ENCODE measurements at places on chromosomes 11 and 22.

DNA sequence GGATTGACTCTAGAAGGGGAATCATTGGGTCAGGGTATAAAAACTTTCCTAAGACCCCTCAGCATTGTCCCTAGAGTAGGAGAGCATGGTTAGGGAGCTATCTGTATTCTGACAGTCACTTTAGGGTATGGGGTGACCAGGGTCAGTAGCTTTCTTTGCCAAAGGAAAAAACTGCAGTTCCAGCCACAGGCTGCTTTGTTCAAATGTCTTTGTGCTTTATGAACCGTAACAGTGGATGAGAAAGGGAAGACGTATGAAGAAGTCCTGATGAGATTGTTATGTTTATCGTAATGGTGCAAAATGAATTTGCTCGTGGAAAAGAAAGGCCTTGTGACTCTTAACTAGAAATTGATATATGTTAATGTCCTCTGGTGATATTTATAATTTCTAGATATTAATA lies 30.0 kb downstream of the CYB5R2 start:
- peak; percentile 62 for DNase-seq

DNA sequence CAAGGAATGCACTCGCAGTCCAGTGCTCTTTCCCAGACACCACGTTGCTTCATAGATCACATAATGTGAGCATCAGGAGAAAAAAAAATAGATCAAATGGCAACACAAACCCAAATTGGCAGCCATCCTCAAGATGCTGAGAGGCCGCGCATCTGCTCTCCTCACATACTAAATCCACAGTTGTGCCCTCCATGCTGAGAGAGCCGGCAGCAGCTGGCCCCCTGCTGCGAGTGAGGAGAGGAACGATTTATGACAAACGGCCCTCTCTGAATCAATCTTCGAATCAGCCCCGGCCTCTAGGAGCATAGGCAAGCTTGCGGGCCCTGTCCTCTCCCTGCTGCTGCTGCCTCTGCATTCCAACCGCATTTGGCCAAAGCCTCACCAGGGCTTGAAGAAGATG lies 159.9 kb upstream of the TENM4 start:
- DNase-seq: no peak

GRCh38 chr22:47376901-47377505 lies 614.6 kb downstream of the TBC1D22A start:
- DNase-seq: no peak

GRCh38 chr11:76785513-76785912 lies 2.4 kb downstream of the TSKU start:
- no peak for DNase-seq

GRCh38 chr11:64712430-64713015 lies 10.5 kb downstream of the NRXN2 start:
- DNase-seq: no peak

- no peak for DNase-seq
Measured at GRCh38 chr11:36360826-36361415, 64.8 kb downstream of the PRR5L start.

- no peak for DNase-seq
Measured at GRCh38 chr11:103210543-103210942, 101.3 kb downstream of the DYNC2H1 start.

DNA sequence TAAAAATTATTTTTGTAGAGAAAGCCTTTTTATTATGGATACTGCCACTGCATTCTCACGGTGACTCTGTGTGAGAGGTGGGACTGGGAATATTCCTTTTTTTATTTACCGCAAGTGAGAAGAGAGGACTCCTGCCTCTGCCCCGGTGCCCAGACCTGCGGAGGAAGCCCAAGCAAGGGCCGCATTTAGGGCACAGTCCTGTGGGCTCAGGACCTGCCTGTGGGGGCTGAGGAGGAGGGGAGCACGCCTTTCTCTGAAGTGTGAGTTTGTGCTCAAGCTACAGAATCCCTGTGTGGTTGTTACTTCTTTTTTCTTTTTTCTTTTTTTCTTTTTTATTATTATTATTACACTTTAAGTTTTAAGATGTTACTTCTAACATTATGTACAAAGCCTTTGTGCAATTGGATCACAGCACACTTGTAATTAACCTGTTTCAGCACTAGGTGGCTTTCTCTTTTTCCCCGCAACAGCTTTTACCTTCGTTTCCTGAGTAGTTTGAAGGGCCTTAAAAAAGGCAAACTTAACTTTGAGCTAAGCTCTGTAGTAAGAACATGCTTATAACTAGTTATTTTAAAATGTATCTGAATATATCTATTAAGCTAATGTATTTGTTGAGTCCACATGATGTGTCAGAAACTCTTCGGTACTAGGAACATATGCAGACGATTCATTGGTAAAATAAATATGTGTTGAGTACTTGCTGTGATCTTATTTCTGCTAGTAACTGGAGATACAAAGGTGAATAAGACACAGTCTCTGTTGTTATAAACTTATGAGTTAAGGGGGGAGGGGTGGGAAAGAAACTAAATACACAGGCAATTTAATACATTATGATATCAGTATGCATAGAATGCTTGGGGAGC lies 18.3 kb downstream of the AMOTL1 start:
- DNase-seq: no peak

DNA sequence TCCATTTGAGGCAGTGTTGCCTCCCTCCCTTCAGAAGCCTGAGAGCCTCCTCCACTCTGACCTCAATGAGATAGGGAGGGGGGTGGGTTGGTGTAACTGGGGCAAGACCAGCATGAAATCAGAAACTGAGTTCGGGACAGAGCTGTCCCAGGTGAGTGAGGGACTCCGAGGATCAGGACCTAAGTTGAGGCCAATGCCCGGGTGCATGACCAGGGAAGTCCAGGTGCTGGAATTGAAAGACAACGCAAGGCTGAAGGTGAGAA lies 40.8 kb upstream of the ZBED5 start:
- DNase-seq: no peak

- DNase-seq: no peak
Measured at GRCh38 chr11:83681031-83681781, 395.0 kb upstream of the CCDC90B start.

DNA sequence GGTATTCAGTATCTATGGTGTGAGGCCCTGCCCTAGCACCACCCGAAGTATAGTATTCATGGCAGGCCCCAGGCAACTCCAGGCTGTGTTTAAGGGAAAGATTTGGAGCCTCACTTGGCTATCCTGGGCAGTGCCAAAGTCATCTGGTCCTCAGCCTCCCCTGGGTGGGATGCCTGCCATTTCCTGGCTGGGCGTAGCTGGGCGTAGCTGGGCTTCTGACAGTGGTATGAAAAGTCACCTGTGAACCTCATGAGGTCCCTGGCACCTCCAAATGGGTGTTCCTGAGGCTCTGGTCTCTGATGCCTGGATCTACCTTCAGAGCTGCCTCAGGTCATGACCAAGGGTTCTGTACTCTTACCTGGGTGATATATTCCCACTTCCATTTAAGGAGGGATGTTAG lies 113.0 kb upstream of the PARVA start:
- no peak for DNase-seq

- no peak for DNase-seq
Measured at GRCh38 chr22:19917389-19918138, 24.0 kb upstream of the COMT start.

- no peak for DNase-seq
Measured at GRCh38 chr11:97893612-97894011, 1127.1 kb upstream of the CNTN5 start.

DNA sequence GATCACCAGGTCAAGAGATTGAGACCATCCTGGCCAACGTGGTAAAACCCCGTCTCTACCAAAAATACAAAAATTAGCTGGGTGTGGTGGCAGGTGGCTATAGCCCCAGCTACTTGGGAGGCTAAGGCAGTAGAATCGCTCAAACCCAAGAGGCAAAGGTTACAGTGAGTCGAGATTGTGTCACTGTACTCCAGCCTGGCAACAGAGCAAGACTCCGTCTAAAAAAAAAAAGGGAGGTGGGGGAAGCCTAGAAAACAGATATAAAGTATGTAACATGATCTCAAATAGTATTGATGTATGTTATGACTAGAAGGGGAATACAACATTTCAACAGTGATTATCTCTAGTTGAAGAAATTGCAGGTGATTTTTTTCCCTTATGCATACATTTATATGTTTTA lies 61.4 kb downstream of the SLC1A2 start:
- DNase-seq: no peak

GRCh38 chr11:43905813-43906241 lies 25.2 kb downstream of the ALKBH3 start:
- DNase-seq: peak; percentile 37

DNA sequence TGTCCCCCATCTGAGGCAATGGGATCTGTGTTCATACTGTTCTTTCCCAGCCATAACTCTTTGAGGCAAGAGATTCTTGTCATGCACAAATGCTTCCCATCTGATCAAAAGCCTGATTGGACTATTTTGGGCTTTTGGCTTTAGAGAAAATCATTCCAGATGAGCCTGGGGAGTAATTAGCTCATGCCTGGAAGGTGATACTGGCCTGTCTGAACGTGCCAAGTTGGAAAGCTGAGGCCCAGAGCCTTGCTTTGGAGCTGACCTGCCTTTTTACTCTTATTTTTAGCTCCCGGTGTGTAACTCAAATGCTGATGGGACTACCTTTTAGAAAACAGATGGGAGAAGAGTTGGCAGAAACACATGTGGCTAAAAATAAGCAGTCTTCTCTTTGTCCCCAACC lies 105.0 kb downstream of the DBX1 start:
- no peak for DNase-seq

GRCh38 chr22:47854251-47854650 lies 1091.8 kb downstream of the TBC1D22A start:
- DNase-seq: no peak

GRCh38 chr11:45274206-45274605 lies 11.9 kb downstream of the SYT13 start:
- no peak for DNase-seq

DNA sequence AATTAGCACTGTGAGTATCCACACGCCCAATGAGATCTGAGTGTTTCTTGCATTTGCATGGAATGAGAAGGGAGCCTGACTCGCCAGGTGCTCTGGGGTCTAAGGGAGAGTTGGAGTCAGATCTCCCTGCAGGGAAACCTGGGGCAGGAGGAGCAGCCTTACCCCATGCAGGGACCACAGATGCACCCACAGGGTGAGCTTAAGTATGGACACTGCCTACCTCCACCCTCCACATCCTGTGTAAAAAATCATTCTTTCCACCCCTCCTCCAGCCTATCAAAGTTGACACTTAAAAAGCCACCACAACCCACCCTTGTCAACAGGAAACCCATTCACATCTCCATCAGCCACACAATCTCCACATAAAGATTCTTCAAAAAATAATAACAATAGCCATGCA lies 67.0 kb upstream of the IGLL5 start:
- DNase-seq: no peak

DNA sequence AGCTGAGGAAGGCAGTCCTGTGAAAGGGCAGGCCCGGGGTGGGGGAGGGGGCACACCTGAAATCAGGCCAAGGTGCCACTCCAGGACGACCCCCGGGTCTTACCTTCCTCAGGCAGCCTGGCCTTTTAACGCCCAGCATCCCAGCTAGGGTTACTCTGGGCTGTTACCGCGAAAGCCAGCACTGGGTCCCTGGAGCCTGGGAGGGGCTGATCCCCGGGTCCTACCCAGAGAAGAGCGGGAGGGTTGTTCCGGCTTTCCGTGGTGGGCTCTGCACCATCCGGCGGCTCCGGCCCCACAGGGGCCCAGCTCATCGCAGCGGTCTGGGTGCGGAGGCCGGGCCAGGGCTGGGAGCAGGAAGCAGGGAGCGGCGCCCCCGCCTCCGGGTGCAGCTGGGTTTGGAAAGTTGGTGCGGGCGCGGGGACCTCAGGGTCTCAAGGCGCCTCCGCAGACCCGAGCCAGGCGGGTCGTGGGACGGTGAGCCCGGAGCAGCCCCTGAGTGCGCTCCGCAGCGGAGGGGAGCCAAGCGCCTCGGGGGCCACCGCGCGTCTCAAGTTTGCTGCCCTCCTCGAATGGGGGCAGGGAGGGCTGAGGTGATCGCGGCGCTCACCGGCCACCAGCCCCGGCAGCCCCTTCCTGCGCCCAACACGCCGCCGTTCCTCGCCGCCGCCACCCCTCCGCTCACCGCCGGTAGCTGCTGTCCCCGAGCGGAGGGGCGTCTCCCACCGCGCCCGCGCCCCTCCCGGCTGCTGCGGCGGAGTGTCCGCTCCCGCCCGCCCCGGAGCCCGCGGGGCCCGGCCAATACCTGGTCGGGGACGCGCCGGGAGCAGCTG lies 831 bp downstream of the CHST1 start:
- no peak for DNase-seq

GRCh38 chr22:49993649-49994360 lies 18.8 kb downstream of the IL17REL start:
- DNase-seq: no peak

- no peak for DNase-seq
Measured at GRCh38 chr11:22337596-22338485, at the start of gene SLC17A6. Gene SLC17A6, plus strand, starts transcription at chr11:22338381. Its CDS starts 153 bp downstream, at chr11:22338534.

DNA sequence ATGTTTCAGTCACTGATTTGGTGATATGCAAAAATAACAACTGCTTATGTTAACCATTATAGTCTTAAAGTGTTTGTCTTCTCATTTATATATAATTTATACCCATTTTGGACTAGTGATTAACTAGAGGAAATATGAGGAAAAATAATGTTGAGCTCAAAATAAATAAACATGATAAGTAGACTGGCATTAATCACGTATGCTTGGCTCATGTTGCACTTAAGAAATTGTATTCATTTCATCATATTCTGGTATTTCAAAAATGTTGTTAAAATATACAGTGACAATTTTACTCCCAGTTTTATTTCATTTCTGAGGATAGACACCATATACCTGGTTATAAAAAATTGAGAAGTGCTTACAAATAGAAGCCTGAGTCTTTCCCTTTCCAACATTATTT lies 3.8 kb upstream of the OR10D3 start:
- no peak for DNase-seq

GRCh38 chr11:111730871-111731591 lies 35.2 kb downstream of the PPP2R1B start:
- DNase-seq: peak; percentile 80

- DNase-seq: no peak
Measured at GRCh38 chr11:110077831-110078325, 15.3 kb upstream of the ZC3H12C start.

GRCh38 chr11:9019861-9020260 lies 16.1 kb upstream of the NRIP3 start:
- DNase-seq: no peak

GRCh38 chr11:111344032-111344431 lies 35.0 kb downstream of the POU2AF1 start:
- no peak for DNase-seq

DNA sequence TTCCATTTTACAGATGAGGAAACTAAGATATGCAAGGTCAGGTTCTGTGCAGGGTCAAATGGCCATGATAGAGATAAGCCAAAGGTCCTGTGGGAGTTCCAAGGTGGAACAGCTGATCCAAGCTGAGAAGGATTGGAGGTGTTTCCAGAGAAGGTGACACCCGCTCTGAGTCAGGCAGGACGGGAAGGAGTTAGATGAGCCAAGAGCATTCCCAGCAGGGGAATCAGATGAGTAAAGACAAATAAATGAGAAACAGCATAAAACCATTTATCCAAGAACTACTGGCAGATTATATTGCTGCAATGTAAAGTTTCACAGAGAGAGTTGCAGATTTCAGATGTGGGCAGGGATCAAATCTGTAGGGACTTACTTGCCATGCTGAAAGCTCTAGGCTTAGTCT lies 18.9 kb upstream of the HEPHL1 start:
- no peak for DNase-seq

- no peak for DNase-seq
Measured at GRCh38 chr11:44754876-44755555, 28.3 kb downstream of the TSPAN18 start.

GRCh38 chr22:35258191-35258988 lies 1.1 kb downstream of the HMGXB4 start:
- peak; percentile 18 for DNase-seq

Data from pons (tissue), 1 donor.